WTC11 (cell line): ENCODE measurements at places on chromosomes 1 and 21. TPM values are rescaled to one million over a fixed set of nuclear protein-coding genes. Genes with fewer than 3 reads are reported as not detected.

SYT2 gene
- 9.5 to 12.1 TPM (median 9.6 TPM) in 3 replicates for total RNA-seq

GBP7 gene
- total RNA-seq, result not detected in 3 replicates

CNKSR1 gene
- 18.0 to 20.5 TPM (median 19.7 TPM) in 3 replicates for total RNA-seq

LORICRIN gene
- total RNA-seq, result not detected in 3 replicates

SZRD1 gene
- 94.9 to 113 TPM (median 104 TPM) in 3 replicates for total RNA-seq

GFI1 gene
- 0.18 to 0.46 TPM (median 0.35 TPM) in 3 replicates for total RNA-seq

RPE65 gene
- total RNA-seq, result not detected in 3 replicates

C1orf53 gene
- 0.33 to 0.89 TPM (median 0.73 TPM) in 3 replicates for total RNA-seq

NBPF8 gene
- total RNA-seq, result 1.2 to 1.6 TPM (median 1.4 TPM) in 3 replicates

ZFP69B gene
- total RNA-seq, result 6.8 to 8.2 TPM (median 7.1 TPM) in 3 replicates

LENEP gene
- 0.48 to 1.2 TPM in 2 of 3 replicates, not detected in the other for total RNA-seq

BTBD8 gene
- total RNA-seq, result 3.7 to 4.6 TPM (median 4.5 TPM) in 3 replicates

SPRR2A gene
- total RNA-seq, result not detected in 3 replicates

ATAD3A gene
- 56.1 to 71.2 TPM (median 58.7 TPM) in 3 replicates for total RNA-seq
